Activated CD4-positive, CD25-positive, alpha-beta regulatory T cell (primary cell): ENCODE measurements at places on chromosomes 11 and 22.

DNA sequence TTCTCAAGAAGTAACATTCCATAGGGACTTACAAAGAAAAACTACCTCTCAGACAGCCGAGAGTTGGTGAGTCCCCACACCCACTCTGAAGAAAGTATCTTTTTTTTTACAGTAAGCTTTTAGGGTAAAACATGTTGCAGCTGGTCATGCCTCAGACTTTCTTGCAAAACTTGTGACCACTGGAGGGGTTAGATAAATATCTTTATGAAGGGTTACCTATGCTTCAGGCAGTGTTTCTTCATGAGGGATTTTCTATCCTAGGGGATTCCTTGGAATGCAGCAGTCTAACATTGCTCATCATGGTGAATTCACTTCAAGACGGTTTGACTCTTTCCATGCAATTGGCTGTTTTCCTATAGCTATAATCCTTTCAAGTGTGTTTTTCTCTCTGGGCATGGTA, 20.8 kb upstream of the SNX19 start:
- no peak for DNase-seq

- no peak for DNase-seq
Measured at GRCh38 chr11:19659529-19659928, 53.1 kb upstream of the NAV2 start.

DNA sequence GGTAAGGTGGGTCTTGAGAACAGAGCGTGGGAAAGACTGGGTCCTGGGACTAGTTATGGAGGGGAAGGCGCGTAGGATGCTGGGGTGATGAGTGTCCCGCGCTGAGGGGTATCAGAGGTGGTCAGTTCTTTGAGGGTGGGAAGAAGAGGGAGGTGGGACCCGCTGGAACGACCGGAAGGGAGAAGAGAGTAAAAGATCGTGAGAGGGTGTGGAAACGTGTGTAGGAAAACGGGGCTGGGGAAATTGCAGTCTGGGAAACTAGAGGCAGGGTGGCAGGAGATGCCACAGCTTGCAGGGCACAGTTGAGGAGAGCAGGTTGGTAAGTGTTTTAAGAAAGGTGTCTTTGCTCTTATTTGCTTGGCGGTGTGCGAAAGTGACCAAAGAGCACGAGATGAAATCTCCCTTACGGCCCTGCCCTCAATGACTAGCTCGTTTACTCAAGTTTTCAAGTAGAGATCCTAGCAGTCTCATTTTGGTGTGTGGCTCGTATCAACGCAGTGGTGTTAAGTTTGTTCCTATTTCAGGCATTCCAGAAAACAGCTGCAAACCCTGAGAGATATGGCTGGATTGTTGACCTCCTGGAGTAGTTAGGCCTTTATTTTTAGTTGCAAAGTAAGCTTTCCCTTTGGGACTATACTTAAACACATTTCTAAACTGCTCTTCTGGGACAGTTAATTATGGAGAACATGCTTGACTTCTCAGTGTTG, 615 bp downstream of the STT3A start:
- no peak for DNase-seq

DNA sequence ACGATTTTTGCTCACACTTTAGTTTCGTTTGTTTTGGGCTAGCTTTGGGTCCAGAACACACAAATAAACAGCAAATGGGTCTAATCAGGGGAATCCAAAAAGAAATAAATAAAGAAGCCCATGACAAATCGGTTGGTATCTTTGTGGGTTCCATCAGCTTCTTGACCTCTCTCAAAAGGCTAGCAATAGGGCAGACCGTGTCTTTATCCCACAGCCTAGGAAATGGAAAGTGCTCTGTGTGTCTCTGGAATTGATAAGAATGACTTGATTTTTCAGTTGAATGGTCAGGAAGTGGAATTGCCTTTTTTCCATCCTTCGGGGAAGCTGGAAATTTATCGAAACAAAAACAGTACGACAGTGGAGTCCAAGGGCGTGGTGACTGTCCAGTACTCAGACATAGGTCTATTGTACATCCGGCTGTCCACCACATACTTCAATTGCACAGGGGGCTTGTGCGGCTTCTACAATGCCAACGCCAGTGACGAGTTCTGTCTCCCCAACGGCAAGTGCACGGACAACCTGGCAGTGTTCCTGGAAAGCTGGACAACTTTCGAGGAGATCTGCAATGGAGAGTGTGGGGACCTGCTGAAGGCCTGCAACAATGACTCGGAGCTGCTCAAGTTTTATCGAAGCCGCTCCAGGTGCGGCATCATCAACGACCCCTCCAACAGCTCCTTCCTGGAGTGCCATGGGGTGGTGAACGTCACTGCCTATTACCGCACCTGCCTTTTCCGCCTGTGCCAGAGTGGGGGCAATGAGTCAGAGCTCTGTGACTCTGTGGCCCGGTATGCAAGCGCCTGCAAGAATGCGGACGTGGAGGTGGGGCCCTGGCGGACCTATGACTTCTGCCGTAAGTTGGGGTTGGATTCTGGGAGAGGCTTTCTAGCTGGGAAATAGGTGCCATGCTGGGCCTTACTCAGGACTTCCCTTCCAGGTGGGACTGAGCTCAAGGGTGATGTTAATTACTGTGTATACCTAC, 28.6 kb downstream of the TECTA start:
- DNase-seq = no peak

GRCh38 chr11:133176748-133177147, 355.6 kb downstream of the OPCML start:
- no peak for DNase-seq

GRCh38 chr11:12185914-12186313, 75.5 kb downstream of the MICAL2 start:
- DNase-seq = no peak

GRCh38 chr11:57054817-57055216, 66.1 kb downstream of the OR5AK2 start:
- no peak for DNase-seq

GRCh38 chr11:75921808-75922207, 106.8 kb downstream of the UVRAG start:
- no peak for DNase-seq

GRCh38 chr22:36787204-36787988, 11.5 kb upstream of the IFT27 start:
- DNase-seq = no peak

GRCh38 chr11:118877487-118878162, 6.1 kb upstream of the CXCR5 start:
- DNase-seq = no peak

- no peak for DNase-seq
Measured at GRCh38 chr11:122632181-122632824, 23.2 kb upstream of the UBASH3B start.

DNA sequence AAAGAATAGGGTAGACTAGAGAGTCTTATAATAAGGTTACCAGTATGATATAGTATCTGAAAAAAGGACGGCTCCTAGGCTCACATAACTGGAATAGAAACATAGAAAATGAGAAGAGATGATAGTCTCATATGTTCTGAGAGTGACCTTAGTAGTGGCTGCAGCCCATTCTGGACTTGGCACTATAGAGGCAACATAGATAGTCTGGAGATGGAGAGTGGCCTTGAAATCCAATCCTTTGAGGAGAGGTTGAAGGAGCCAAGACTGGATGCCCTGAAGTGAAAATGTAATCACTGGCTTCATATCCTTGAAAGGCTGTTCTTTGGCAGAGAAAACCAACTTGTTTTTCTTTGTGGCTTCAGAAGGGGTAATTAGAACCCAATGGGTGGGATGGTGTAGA, 81.1 kb downstream of the STIM1 start:
- no peak for DNase-seq

GRCh38 chr11:3042496-3043314, 14.5 kb downstream of the CARS1 start:
- DNase-seq = no peak

- no peak for DNase-seq
Measured at GRCh38 chr11:116285026-116285425, 487.8 kb downstream of the BUD13 start.

DNA sequence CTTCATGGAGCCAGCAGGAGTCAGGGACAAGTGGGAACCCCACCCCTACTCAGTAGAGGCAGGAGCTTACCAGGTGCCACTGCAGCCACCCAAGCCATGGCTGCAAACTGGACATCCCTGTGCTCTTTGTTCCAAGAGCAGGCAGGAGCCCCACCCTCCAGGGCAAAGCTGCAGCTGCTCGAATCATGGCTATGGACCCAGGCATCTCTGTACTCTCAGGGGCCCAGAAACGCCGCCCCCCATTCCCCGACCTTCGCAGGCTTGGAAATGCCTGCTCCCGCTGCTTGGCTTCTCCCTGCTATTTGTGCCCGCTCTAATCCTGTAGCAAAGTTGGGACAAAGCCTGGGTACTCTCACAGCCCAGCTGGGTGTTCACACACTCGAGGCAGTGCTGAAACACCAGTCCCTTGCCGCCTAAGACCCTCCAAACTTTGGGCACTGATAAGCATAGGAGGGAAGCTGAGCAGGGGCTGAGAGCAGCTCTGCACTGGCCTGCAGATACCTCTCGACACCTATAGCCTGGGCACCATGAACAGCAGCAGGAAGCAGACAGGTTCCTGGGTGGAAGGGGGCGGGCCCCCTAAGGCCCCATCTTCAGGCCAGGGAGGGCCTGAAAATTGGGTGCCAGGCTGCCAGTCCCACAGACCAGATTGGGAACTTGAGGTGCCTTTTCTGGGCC, 402.4 kb downstream of the LRRC4C start:
- no peak for DNase-seq

DNA sequence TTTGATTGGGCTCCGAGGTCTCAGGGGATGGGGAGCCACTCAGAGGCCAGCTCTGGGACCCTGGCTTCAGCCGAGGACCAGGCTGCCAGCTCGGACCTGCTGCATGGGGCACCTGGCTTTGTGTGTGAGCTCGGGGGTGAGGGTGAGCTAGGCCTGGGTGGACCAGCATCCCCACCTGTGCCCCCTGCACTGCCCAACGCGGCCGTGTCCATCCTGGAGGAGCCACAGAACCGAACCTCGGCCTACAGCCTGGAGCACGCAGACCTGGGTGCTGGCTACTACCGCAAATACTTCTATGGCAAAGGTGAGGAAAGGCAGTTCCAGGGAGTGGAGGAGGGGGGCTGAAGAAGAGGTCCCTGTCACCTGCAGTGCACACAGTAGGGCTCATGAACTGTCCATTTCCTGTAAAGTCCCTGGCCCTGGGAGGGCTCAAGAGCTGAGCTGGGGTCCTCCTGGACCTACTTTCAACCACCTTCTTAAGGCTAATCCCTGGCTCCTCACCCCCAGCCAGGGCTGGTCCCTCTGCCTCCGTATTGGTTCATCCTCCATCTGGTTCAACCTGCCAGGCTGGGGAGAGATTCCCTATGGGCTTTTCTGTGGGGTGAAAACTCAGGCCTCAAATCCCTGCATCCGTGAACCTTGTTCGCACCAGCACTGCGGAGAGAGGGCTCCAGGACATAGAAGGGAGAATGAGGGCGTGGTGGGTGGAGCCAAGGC, 3.6 kb downstream of the SIPA1 start:
- no peak for DNase-seq

DNA sequence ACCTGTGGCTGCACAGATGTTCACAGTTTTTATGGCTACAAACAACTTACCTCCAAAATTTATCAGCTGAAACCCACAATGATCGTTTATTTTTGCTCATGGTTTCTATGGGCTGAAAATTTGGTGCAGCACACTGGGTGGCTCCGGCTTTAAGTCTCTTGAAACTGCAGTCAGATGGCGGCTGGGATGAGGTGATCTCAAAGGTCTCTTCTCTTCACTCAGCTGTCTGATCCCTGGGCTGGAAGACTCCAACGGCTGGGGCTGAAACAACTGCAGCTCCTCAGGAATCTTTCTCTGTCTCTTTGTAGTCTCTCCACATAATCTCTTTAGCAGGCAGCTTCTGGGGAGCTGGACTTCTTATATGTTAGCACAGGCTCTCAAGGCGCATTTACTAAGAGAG, 117.3 kb upstream of the FAT3 start:
- no peak for DNase-seq

DNA sequence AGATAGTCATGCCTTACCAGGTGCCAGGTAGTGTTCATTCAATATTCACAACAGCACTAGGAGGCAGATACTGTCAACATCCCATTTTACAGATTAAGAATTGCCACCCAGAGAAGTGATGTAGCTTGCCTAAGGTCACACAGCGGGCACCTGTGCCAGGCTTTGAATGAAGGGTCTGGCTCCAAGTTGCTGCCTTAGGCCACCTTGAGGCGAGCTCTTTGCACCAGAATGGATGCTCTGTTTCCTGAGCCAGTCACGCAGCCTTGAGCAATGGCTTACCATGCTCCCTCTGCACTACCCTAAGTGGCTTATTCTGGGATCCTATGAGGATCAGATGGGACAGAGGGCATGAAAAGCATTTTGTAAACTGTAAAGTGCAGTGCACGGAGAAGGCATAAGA, 25.1 kb upstream of the TIMP3 start:
- DNase-seq = no peak

DNA sequence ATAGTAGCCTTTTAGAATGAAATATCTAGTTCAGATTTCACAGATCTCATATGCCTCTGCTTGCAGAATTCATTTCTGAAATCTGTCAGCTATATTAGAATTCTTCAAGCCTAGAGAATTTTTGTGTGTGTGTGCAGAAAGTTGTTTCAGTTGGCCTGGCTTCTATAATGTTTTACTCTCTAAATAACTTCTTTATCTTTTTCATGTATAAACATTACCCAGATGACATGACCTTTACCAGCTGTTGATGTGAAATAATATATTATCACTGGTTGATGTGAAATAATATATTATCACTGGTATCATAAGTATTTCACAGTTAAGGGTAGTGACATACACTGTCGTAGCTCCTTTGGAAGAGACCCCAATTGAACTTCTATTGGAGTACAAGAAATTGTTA, 72.8 kb downstream of the ALX4 start:
- DNase-seq = no peak

DNA sequence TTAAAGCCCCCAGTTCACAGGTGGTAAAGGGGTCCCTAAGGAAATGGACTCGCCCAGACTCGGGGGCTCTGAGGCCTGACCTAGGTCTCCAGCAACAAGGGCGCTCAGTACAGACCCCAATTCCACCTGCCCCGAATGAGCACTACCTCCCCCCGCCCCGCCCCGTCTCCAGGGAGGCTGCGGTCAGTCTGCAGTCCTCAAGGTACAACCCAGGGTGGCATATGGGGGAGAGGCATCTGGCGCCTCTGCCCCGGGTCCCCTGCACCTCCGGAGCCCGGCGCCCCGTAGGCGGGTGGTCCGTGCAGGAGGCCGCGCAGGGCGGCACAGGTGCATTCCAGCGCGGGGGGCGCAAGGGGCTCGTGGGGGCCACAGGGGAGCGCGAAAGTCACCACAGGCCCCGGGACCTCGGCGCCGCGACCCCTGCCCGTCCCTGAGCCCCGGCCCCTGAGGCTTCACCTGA, 361 bp downstream of the CTSD start:
- DNase-seq = no peak

GRCh38 chr11:2575591-2576051, 124.2 kb downstream of the KCNQ1OT1 start:
- DNase-seq = no peak

- DNase-seq = no peak
Measured at GRCh38 chr11:2934021-2934550, 4.9 kb upstream of the PHLDA2 start.
